ENCODE measurements at places on chromosomes 16 and 17. TPM values are rescaled to one million over a fixed set of nuclear protein-coding genes. Genes with fewer than 3 reads are reported as not detected.
A peak's percentile ranks its signal among the peaks of the same experiment; 100 is the strongest.

- no peak for DNase-seq
Observed at GRCh38 chr17:33137426-33137825, 145.8 kb downstream of the SPACA3 start.

- DNase-seq, result no peak
Observed at GRCh38 chr16:57688987-57689761, 5.4 kb upstream of the DRC7 start.

- no peak for DNase-seq
Observed at GRCh38 chr16:1787322-1788094, 4.7 kb downstream of the NUBP2 start.

DNA sequence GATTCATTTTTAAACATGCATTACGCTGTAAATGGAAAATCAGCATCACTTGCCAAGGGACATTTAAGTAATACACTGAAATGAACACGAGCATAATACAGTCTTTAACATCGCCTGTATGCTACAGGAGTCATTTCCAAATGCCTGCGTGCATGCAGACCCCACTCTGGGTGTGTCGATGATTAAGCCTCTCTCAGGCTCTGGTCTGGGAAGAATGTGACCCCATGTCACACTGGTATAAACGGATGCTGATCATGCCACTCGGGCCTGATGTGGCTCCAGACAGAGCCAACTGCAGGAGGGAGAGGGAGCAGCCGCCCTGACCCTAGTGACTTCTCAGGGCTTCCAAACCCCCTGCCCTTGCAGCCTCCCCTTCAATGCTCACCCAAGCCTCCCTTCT is 10.8 kb downstream of the EMP2 start:
- no peak for DNase-seq

DNA sequence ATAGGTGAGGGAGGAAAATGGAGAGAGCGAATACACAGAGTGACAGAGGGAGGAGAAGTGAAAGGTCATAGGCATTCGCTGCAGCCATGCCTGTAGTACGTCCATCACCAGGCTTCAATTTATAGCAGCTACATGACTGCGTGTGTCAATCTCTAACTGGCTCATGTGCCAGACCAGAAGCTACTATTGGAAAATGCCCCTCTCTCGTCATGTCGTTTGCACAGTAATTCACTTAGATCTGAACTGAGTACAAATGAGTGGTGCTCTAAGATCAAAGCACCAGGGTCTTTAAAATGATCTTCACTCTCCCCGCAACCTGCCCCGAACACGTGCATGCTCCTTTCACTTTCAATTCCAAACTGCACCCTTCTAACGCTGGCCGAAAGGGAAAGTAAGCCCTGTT is 51.3 kb downstream of the ADCY9 start:
- DNase-seq, result peak; percentile 25

Gene BRIP1
- 0.80 TPM for total RNA-seq

Gene FBXW10
- not detected for total RNA-seq

Gene RASD1
- 25.5 TPM for total RNA-seq

Gene CTRL
- total RNA-seq, result 0.84 TPM
